WTC11 (cell line): ENCODE measurements at places on chromosomes 16 and 17.

DNA sequence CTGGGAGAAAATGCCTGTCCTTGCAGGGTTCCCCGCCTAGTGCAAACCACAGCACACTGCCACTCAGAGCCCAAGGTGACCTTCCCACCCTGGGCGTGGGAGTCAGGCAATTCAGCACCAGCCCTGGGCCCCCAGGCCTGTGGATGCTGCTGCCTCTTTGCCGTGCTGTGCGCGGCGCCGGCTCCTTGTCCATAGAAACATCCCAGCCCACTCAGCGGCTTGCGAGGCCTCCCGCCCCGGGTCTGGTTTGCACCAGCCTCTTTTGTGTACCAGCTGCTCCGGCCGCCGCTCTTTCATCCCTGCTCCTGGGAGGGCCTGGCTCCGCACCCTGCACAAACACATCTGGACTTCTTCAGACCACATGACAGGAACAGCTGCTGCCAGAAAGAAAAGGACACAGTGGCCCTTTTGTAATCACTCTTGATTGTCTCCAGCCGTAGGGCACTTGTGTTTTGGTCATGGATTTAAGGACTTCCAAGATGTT is 75.4 kb upstream of the SDK2 start:
- no peak for DNase-seq

DNA sequence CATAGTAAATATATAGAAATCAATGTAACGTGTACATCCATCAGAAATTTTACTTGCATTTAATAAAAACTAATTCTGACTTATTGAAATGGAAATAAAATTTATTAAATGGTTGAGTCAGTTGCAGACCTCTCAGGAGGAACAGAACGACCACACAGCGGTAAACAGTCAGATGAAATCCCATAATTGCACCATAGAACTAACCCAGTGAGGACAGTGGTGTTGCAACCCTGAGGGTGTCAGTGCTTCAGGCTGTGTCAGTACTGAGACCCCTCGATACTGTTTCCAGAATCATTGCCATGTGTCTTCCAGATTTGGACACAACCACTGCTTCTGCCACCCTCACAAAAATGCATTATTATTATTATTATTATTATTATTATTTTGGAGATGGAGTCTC is 29.0 kb upstream of the SSTR2 start:
- no peak for DNase-seq

GRCh38 chr17:31695456-31696090 is 163.5 kb downstream of the COPRS start:
- no peak for DNase-seq

GRCh38 chr17:42345396-42346073 is 42.7 kb downstream of the STAT3 start:
- no peak for DNase-seq

DNA sequence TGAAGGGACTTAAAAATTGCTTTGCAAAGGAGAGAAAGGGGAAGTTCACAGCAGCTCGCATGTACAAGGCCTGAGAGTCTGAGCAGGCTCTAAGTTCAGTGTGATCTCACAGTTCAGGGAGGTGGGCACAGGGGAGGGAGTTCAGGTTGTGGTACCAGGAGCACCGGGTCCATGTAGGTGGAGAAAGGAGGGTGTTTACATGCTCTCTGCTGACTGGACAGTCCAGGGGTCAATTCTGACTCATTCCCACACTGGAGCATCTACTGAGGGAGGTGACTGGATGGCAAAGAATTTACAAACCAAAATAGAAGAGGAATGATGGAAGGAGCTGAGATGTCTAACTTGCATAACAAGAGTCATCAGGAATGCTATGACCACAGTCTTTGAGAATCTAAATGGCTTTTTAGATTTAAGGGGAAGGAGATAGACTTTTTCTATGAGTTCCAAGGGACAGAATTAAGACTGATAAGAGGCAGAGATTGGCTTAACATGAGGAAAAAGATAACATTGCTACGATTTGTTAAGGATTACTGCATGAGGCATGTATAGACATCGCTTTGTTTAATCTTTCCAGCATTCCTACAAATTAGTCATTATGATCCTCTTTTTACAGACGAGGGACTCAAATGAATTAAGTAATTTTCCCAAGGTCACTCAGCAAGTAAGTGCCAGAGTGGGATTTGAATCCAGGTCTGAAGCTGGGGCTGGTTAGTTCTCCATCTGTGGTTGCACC is 29.9 kb downstream of the MIS12 start:
- DNase-seq = no peak

- peak; percentile 43 for DNase-seq
Observed at GRCh38 chr17:63434951-63435571, 11.0 kb downstream of the CYB561 start.

GRCh38 chr16:82990155-82990554 is 363.4 kb downstream of the CDH13 start:
- DNase-seq = no peak

GRCh38 chr16:17273142-17273561 is 197.6 kb downstream of the XYLT1 start:
- no peak for DNase-seq

DNA sequence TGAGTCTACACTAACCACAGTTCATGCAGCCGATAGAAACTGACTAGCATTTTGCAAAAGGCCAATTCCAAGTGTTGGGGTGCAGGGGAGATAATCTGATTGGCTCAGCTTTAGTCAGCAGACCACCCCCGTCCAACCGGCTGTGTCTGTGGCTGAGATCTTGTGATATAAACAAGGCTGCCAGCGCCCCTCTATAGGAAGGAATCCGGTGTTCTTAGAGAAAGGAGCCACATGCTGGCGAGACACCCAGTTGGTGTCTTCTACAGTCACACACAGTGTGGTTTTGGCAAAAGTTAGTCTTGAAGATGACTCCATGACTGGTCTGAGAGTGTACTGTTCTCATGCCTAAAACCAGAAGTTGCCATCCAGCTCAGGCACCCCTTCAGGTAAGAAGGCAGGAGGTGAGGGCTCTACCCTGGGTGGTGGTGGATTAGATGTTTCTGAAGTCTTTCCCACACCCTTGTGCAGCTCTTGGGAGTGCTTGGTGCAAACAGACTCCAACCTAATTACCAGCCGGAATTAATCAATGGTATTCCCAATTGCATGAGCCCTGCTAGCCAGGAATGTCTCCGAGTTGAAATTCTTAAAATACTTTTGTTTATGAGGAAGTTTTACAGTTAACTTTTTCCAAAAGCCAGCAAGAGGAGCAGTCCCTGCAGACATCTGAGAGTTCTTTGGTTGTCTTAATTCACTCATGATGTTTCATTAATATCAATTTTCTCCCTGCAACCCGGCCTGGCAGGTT is 172.3 kb upstream of the IRX6 start:
- DNase-seq = no peak

GRCh38 chr17:68621065-68621464 is 19.9 kb upstream of the FAM20A start:
- DNase-seq = no peak

- DNase-seq = no peak
Observed at GRCh38 chr17:48047113-48047740, 932 bp upstream of the NFE2L1 start.

DNA sequence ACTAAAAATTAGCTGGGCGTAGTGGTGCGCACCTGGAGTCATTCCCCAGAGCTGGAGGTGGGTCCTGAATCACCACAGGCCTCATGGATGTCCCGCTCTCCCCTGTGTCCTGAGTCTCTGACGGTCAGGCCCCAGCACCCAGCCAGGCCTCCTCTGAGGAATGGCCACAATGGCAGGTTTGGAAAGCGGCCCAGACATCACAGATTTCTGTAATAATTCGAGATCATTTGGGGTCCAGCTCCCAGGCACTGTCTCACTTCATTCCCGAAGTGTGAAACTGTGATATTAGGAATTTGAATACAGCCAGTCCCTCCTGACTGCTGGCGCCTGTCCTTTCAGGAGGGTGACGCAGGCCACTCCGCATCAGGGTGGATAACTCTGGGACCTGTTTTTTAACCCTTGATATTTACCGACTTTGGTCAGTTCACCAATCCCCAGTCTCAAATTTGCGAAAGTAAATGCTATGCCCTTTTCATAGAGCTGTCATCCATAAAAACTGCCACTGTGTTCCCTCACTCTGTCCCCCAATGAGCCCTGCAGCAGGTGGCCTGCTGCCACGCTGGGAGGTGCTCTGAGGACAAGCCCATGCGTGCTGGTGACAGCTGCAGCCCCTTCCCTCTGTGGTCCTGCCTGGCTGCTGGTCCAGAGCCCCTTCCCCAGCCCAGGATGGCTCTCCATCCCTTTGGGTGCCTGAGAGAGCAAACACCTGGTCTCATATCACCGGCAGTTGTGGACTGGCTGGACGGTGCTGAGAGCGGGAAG is 28.3 kb upstream of the RPTOR start:
- DNase-seq = no peak

- DNase-seq = no peak
Observed at GRCh38 chr17:61862105-61862574, 1.2 kb downstream of the BRIP1 start.

GRCh38 chr16:77748421-77749005 is 26.2 kb downstream of the NUDT7 start:
- DNase-seq = no peak

DNA sequence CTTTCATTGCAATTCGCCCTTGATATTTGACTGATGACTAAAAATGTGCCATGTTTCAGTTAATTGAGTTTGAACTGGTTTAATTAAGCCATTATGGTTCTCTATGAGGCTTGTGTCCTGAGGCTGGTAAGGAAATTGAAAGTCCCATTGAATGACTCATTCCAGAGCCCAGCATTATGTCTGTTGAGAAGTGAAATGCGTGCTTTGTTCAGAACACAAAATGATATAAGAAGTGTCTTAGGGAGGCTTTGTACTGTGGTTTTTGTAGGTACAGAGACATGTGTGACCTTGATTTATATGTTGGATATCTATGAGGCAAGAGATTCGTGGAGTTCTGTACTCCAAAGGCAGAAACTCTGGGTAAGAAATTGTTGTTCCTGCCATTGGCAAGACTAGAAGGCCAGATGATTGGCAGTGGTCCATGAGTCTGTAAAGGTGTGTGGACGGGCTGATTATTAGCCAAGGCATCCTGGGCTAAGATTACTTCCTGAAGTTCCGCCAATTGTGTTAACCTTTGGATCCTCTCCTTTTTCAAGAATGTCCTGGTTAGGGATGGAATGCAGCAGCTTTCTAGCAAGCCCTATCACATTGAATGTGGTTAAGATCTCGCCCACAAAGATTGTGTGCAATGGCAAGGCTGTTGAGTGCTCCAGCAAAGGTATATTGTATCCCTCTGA is 103.7 kb downstream of the NPIPB5 start:
- no peak for DNase-seq

DNA sequence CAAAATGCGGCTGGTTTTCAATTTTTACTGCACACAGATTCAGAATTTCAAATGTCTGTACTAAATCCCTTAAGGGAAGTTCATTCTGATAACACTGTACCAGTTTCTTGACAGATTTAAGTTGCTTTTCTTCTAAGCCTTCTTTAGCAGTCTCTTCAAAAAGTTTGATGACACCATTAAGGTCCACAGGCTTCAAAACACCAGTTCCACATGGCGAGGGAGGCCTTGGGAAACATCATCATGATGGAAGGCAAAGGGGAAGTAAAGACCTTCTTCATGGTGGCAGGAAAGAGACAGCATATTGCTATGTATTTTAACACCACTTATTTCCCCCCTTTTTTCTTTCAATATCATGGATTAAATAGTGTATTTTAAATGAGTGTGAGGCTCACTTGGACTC is 24.5 kb downstream of the NLRC5 start:
- no peak for DNase-seq

- no peak for DNase-seq
Observed at GRCh38 chr17:49595328-49595727, 19.7 kb downstream of the NXPH3 start.

GRCh38 chr17:40550608-40551007 is 14.7 kb downstream of the CCR7 start:
- DNase-seq = peak; percentile 4

GRCh38 chr16:57049678-57050077 is 42.7 kb upstream of the CPNE2 start:
- no peak for DNase-seq

DNA sequence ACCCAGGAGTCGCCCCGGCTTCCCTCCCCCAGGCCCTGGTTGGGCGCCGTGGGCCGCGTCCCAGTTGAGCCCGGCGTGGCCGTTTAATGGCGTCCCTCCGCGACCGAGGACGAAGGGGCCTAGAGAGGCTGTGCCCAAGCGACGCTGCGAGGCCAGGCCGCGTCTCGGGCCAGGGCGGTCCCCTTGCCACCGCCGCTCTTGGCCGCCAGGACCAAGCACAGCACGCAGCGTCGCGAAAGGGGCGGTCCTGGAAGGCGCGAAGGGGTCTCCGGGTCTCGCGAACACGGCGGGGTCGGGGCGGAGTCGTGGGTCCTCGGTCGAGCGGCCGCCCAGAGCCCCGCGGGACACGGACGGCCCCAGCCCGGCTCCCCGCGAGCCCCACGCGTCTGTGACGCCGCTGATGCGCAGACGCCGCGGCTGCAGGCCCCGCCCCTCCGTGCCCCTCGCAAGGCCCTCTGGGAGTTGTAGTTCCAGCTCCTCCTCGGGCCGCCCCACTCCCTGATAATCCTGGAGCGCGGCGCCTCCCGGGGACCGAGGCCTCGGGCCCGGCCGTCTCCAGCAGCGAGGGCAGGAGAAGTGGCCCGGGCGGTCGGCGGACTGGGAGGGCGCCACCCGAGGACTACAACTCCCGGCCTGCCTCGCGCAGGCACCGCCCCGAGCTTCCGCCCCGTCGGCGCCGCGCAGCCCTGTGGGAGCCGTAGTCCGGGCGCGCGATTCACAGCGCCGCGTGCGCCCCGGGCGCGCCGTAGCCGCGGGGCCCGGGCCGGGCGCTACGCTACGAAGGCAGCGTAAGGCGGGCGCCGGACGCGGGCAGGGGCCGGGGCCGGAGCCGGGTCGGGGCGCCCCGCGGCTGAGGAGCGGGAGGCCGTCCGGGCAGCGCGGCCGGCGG is at the start of gene CAPN15:
Gene CAPN15 (plus strand): TSS at position 698 of the 889 bp plus-strand sequence. CDS start 19,127 bp downstream, outside the sequence.
- DNase-seq = peak; percentile 77

GRCh38 chr16:1163567-1164055 is 10.7 kb downstream of the CACNA1H start:
- no peak for DNase-seq

DNA sequence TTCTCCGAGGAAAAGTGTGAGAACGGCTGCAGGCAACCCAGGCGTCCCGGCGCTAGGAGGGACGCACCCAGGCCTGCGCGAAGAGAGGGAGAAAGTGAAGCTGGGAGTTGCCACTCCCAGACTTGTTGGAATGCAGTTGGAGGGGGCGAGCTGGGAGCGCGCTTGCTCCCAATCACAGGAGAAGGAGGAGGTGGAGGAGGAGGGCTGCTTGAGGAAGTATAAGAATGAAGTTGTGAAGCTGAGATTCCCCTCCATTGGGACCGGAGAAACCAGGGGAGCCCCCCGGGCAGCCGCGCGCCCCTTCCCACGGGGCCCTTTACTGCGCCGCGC is at the start of gene ERBB2:
Gene ERBB2 (plus strand): TSS at position 247 of the 330 bp plus-strand sequence. CDS start 175 bp downstream, outside the sequence.
- DNase-seq = peak; percentile 73

- DNase-seq = no peak
Observed at GRCh38 chr16:12087901-12088421, 111.4 kb downstream of the SNX29 start.

GRCh38 chr16:11016524-11016988 is 72.2 kb downstream of the CLEC16A start:
- DNase-seq = no peak

DNA sequence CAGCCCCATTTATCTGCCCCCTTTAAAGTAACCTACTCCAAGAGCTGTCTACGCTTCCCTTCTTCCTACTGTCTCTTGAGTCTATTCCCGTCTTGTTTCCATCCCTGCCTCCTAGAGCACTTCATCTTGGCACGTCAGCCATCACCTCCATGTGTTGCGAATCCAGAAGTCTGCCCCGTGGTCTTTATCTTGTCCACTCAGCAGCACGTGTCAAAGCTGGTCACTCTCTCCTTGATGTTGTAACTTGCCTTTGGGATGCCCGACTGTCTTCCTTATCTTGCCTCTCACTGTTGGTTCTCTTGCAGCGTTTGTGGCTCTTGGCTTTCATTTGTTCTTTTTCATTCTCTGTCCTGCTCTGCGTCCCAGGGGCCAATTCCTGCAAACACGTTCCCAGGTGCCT is 99.4 kb downstream of the PLCG2 start:
- DNase-seq = no peak

- DNase-seq = no peak
Observed at GRCh38 chr17:58534901-58535421, 20.5 kb upstream of the MTMR4 start.
